ENCODE measurements at places on chromosomes 7 and 10.

- no peak for DNase-seq
These were observed 16.9 kb downstream of the MEOX2 start for GRCh38 chr7:15669443-15670090.

DNA sequence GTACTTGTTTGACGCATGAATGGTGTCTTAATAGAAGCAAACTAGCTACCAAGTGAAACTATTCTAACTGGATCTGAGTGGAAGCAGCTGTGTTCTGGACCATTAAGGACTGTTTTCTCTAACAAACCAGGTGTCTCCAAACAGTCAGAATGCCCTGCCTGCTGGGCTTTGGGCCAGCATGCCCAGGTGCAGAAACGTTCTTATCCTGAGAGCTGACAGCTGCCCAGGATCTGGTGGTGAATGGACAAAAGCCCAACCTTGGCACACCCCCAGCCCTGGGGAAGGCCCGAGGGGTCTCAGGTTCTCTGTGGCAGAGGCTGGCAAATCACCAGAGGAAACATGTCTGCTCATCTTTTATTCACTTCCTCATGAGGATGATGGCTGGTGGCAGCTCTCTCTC is 48.2 kb upstream of the LAMB4 start:
- no peak for DNase-seq

DNA sequence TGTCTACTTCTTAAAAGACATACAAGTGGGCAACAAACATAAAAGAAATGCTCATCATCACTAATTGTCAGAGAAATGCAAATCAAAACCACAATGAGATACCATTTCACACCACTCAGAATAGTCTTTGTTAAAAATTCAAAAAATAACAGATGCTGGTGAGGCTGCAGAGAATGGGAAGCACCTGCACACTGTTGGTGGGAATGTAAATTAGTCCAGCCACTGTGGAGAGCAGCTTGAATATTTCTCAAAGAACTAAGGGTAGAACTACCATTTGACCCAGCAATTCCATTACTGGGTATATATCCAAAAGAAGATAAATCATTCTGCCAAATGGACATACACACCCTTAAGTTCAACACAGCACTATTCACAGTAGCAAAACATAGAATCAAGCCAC is 61.8 kb upstream of the STEAP1 start:
- DNase-seq: no peak

DNA sequence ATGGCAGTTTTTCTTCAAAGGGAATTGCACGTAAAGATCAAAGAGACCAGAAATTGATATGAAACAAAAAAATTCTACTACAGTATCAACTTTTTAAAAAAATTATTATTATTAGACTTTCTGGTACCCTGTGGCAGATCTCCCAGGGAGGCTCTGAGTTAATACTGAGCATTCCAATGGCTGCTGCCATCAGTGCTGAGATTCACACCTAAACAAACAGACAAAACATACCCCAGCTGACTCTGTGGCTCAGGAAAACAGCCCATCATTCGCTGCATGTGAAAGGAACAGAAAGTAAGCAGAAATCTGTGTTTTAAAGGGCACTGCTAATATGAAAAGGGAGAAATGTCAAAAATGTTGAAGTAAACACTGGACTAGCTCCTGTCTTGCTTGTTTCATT is 118.4 kb downstream of the GRM3 start:
- DNase-seq: no peak

- no peak for DNase-seq
These were observed 1.2 kb downstream of the SLC4A2 start for GRCh38 chr7:151060416-151061212.

DNA sequence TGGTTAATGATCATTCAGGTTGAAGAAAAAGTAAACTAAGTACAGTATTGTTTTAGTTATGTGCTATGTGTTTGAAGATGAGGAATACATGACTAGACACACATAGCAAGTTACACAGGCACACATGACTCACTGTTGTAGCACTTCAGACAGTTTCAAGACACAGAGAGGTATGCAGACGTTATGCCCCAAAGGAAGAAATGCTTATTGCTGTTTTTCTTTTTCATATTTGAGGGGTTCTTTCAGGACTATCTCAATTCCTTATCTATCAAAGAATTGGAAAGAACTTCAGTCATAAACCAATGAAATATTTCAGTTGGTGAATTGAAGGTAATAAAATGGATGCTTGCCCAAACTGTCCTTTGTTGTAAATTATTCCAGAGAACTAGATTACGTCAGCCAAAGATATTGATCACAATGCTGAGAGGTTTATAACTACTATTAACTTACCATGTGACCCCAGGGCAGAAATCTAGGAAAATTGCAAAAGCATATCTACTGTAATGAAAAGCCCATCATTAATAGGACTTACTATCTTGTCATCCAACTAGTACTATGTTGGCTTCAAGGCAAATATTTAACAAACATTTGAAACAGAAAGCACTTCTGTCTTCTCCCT is 61.2 kb upstream of the CAPZA2 start:
- DNase-seq: no peak

DNA sequence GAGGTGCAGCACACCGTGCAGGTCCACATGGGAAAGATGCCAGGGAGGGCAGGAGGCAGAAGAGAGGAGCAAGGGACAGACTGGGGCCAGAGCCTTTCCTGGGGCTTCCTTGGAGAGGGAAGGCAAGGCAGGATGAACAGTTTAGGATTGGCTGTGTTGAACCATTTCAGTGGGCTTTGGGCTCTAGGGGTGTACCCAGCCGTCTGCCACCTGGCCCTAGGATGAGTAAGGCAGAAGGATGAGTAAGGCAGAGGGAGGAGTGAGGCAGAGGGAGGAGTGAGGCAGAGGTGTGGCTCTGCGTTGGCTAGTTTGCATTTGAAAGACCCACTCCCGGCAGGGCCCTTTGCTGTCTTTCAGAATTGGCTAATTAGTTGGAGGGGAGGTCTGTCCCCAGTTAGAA is 31.5 kb upstream of the PRF1 start:
- DNase-seq: no peak

DNA sequence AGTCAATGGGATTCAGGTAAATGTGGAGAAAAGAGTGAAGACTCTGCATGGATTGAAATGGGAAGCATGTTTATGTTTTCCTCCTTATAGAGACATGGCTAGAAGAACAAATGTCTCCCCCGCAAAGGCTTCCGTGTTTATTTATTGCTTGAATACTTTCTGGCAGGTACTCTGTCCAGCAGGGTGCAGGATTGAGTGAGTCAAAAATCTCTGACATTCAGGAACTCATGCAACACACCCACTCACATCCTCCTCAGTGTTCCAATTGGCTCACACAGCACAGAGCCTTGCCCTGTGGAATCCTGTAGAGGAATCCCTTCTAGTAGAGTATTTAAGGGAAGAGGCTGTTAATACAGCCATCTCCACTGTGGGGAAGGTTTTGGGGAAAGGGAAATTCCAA is 290.3 kb upstream of the VWC2 start:
- DNase-seq: no peak

GRCh38 chr10:121891103-121891502 is 36.7 kb downstream of the ATE1 start:
- DNase-seq: no peak

GRCh38 chr10:62759599-62760175 is 44.8 kb upstream of the ADO start:
- DNase-seq: no peak

DNA sequence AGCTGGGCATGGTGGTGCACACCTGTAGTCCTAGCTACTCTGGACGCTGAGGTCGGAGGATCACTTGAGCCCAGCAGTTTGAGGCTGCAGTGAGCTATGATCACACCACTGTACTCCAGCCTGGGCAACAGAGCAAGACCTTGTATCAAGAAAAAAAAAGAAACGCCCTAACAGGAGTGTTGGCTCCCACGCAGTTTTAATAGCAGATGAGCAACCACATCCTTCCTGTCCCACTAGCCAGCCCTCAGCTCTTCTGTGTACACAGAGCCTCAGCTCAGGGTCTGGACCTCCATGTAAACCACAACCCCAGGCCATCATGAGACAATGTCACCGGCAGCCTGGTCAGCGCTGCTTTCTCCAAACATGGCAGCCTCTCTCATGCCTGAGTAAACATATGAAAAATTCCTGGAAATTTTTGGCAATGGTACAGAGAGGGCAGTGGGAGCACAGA is 108.2 kb downstream of the PIP4K2A start:
- no peak for DNase-seq

DNA sequence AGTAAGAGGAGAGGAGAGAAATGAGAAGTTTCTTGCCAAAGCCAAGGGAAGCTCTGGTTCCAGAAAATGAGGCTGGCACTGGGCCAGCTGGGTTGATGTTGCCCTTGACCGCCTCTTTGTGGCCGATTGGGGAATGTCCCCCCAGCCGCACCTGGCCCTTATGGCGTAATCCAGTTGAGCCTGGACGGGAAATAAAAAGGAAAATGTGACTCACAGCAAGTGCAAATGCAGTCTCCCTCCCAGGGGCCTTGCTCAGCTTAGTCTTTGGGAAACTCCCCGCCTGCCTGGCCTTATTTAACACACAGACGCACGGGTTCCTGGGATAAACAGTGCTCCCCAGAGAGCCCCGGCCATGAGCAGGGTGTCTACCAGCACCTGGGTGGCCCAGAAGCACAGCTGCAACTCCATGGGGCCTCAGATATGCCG is 174.8 kb downstream of the KIAA1217 start:
- DNase-seq: no peak

- DNase-seq: no peak
These were observed 141.0 kb downstream of the PLXNA4 start for GRCh38 chr7:132435016-132435990.

DNA sequence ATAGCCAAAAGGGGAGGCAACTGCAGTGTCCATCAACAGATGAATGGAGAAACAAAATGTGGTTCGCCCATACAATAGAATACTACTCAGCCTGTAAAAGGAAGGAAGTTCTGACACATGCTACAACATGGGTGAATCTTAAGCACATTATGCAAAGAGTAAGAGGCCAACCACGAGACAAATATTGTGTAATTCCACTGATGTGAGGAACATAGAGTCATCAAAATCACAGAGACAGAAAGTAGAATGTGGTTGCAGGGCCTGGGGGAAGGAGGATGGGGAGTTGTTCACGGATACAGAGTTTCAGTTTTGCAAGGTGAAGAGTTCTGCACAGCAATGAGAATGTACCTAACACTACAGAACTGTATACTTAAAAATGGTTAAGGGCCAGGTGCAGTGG is 13.7 kb upstream of the C10orf71 start:
- DNase-seq: no peak

GRCh38 chr7:1387261-1387660 is 72.0 kb downstream of the MICALL2 start:
- no peak for DNase-seq

GRCh38 chr7:37342176-37342687 is 106.4 kb downstream of the ELMO1 start:
- no peak for DNase-seq

- DNase-seq: no peak
These were observed 43.2 kb upstream of the ZMIZ2 start for GRCh38 chr7:44705434-44705833.

GRCh38 chr10:70744617-70745143 is 40.5 kb downstream of the TBATA start:
- DNase-seq: no peak

GRCh38 chr7:105191331-105191730 is 177.3 kb downstream of the KMT2E start:
- no peak for DNase-seq

- no peak for DNase-seq
These were observed 492 bp upstream of the VCL start for GRCh38 chr10:73997461-73997786.

DNA sequence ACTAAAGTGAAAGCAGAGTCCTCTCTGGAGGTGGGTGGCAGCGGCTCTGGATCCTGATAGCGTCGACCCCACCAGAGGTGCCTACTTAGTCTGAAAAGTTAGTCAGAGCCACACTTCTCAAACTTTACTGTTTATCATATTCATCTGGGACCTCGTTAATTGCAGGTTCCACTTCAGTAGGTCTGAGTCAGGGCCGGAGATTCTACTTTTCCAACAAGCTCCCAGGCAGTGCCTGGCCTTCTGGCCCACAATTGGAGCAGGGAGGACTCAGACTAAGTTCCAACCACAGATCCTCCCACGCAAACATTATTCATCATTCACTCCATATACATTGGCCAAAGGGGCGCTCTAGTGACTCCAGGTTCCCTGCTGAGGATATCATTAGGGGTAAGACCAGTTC is 78.1 kb downstream of the VSTM4 start:
- no peak for DNase-seq

GRCh38 chr10:95767884-95768556 is 12.1 kb downstream of the ENTPD1 start:
- DNase-seq: no peak

GRCh38 chr7:4272141-4272540 is 410.0 kb upstream of the FOXK1 start:
- no peak for DNase-seq

GRCh38 chr10:114286921-114287320 is 47.9 kb downstream of the VWA2 start:
- DNase-seq: no peak

GRCh38 chr7:36971515-36972139 is 247.3 kb upstream of the AOAH start:
- no peak for DNase-seq

- DNase-seq: no peak
These were observed 494.6 kb upstream of the KLF6 start for GRCh38 chr10:4279655-4280054.

GRCh38 chr7:106720641-106721040 is 59.7 kb upstream of the CCDC71L start:
- DNase-seq: no peak

DNA sequence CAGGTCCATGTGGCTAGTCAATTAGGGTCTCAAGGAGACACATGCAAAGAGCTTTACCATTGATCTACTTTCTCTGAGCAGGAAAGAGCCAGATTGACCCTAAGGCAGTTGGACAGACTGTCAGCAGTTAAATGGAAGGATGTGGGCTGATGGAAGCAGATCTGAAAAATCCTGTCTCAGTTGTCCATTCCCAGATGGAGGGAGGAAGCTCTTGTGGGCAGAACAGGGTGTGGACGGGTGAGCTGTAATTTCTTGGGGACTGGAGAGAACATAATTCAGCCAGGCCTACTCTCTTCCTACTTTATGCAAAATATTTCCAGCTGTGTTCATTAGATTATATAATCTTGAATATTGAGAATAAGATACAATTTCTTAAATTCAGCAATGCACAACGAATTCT is 163.6 kb downstream of the GNAT3 start:
- DNase-seq: no peak

- DNase-seq: no peak
These were observed 69.3 kb upstream of the PRR15 start for GRCh38 chr7:29494350-29494749.

DNA sequence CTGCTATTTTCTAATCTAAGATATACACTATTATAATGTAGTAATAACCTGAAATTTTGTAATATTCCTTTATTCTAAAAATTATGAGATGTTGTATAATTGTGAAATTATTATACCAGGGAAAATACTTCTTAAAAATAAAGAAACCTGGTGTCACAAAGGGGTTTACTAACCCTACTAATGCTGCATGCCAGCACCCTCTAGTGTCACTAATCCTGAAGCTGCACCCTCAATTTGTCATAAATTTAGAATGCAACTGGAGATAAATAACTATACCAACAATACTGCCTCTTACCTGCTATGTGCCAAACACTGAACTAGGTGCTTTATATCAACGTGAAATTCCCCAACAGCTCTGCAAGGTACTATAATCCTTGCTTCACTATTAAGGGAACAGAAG is 30.8 kb downstream of the TM9SF3 start:
- DNase-seq: no peak

Measured in stimulated activated CD8-positive, alpha-beta memory T cell treated with anti-CD3 and anti-CD28 coated beads, Interleukin-7, amount 100 ng/mL, for 24 hours (primary cell).